ENCODE measurements at places on chromosomes 7 and 10.

DNA sequence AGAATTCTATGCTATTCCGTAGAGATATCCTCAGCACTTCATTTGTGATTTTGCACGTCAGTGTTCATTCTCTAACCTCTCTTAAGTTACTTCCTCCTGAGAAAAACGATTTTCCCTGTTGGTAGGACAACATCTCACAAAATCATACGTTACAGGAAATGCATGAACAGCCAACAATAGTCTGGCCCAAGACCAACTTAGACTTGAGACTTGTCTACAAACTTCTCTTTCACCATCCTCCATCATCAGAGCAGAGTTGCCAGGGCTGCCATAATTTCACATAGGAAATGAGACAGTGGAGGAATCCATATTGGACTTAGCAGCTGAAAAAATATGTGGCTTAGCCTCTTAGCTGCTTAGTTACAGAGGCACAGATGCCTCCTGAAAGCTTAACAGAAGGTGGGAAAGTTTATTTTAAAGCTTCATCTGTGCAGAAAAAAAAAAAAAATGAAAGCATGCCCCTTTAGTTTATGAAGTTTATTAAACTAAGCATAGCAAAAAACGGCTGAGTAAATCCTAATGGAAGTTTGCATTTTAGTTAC is 222.5 kb upstream of the CACNA2D1 start:
- DNase-seq, result no peak

DNA sequence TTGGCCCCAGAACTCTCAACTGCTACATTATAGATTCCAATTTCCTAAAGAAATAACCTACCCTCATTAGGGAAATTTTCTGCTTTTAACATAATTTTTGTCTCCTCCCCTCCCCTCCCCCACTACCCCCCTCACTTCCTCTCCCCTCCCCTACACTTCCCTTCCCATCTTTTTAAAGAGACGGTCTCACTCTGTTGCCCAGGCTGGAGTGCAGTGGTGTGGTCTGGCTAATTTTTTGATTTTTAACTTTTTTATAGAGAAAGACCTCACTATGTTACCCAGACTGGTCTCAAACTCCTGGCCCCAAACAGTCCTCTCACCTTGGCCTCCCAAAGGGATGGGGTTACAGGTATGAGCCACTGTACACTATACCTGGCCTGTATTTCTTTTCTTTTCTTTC is 30.5 kb upstream of the C1GALT1 start:
- DNase-seq, result no peak

DNA sequence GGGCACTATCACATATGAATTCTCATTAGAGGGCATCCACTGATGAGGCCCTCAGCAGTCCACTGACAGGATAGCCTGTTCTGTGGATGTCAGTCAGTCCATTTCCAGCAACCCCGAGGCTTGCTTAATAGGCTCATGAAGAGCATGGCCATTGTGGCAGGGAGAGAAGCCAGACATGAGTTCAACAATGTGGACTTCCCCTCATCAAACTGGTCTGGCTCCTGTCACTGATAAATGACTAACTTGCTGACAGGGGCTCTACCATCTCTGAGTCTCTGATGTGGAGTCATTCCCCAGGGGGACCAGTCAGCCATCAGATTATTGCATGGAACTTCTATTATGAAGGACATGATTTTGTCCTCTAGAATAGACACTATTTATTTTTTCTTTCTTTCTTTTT is 19.8 kb upstream of the TRIL start:
- DNase-seq, result no peak

DNA sequence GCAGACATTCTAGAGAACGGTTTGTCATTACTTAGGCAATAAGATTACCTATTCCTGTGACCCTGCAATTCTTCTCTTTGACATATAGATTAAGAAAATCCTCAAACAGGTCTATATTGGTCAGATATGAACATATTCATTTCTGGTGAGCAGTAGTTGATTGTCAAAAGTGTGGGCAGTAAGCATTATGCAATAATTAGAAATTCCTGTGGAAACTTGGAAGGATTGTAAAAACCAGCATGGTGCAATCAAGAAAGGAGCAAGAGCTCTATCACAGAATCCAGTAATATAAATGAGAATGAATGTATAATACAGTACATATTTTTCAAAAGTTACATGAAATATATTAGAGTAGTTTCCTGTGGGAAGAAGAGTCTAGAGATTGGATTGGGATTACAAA is 406.5 kb downstream of the SUGCT start:
- no peak for DNase-seq

GRCh38 chr10:26436848-26437247 is 1.3 kb upstream of the APBB1IP start:
- DNase-seq, result no peak

DNA sequence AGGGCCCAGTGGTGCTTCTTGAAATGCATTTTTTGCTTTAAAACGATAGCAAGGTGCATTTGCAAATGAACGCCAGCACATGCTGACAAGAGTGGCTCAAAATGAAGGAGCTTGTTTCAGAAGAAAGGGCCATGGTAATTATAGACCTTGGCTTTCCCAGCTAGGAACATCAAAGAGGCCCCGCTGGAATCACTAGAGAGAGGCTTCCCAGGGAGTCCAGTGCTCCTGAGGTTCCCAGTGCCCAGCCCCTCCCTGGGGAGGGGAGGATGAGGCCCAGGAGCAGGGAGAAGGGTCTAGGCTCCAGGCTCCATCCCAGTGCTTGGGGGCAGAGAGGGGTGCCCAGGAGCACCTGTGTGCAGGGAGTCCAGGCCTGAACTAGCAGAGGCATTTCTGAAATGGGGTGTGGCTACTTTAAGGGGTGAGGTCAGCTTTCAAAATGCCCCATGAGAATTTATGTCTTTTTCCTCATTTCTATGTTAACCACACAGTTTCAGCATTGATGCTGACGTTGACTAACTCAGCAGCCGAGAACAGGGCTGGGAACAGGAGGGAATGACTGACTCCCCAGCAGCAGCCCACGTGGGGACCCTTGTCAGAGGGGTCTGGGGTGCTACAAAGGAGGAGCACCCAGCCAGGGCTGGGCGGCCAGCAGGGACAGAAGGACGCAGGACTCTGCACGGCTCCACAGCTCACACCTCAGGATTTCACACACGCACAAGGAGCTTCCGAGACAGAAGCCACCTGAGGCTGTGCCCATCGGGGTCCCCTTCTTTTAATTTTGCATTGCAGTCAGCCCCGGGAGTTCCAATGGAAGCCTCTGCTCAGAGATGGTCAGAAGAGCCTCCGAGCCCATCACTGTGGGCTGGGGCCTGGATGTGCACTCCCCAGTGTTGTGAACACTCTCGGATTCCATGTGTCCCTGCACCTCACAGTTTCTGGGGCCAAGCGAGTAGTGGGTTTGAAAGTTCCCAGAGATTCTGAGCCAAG is 570.2 kb downstream of the PTPRN2 start:
- DNase-seq, result no peak

GRCh38 chr10:77698267-77698931 is 60.8 kb upstream of the KCNMA1 start:
- DNase-seq, result no peak

- no peak for DNase-seq
Measured at GRCh38 chr7:131570401-131570800, 14.0 kb upstream of the PODXL start.

- DNase-seq, result no peak
Measured at GRCh38 chr7:7581531-7582179, 15.0 kb downstream of the MIOS start.

GRCh38 chr10:126235979-126236851 is 152.1 kb downstream of the ADAM12 start:
- DNase-seq, result no peak

GRCh38 chr10:127990846-127991542 is 84.1 kb downstream of the PTPRE start:
- peak; percentile 65 for DNase-seq

DNA sequence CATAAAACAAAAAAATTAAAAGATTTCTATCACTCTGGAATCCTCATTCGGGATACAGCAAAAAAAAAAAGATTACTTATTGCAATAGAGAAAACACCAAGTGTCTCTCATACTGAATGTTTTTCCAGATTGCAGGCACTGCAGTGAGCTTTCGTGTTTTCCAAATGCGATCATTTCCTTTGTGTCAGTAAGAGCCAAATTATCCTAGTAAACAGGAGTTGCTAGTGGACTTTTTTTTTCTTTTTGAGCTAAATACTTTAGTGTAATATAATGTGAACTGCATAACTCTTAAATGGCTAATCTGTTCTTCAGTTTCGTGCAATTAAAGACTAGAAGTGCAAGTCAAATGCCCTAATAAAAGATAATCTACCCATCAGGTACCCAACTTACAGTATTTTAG is 44.4 kb upstream of the TOMM7 start:
- no peak for DNase-seq

GRCh38 chr10:5094265-5095205 is at the start of gene AKR1C3:
Gene AKR1C3, plus strand, starts transcription at chr10:5094414. Its CDS starts 31 bp downstream, at chr10:5094445.
- DNase-seq, result peak; percentile 51

DNA sequence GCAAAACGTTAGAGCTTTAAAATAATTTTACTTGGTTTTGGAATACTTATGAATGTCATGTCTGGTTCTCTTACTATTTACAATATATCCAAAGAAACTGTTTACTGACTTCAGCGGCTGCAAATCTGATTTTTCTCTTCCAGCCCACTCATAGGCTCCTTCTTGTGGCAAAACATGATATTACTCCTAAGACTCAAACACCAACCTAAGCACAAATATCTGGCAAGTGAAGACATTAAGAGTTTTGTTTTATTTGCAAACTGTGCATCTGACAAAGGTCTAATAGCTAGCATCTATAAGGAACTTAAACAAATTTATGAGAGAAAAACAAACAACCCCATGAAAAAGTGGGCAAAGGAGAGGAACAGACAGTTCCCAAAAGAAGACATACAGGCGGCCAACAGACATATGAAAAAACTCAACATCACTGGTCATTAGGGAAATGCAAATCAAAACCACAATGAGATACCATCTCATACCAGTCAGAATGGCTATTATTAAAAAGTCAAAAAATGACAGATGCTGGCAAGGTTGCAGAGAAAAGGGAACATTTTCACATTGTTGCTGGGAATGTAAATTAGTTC is 20.3 kb upstream of the GJC3 start:
- DNase-seq, result no peak

- DNase-seq, result no peak
Measured at GRCh38 chr10:70302292-70302691, 18.5 kb upstream of the NPFFR1 start.

GRCh38 chr10:89215511-89215910 is 8.4 kb upstream of the CH25H start:
- DNase-seq, result no peak

DNA sequence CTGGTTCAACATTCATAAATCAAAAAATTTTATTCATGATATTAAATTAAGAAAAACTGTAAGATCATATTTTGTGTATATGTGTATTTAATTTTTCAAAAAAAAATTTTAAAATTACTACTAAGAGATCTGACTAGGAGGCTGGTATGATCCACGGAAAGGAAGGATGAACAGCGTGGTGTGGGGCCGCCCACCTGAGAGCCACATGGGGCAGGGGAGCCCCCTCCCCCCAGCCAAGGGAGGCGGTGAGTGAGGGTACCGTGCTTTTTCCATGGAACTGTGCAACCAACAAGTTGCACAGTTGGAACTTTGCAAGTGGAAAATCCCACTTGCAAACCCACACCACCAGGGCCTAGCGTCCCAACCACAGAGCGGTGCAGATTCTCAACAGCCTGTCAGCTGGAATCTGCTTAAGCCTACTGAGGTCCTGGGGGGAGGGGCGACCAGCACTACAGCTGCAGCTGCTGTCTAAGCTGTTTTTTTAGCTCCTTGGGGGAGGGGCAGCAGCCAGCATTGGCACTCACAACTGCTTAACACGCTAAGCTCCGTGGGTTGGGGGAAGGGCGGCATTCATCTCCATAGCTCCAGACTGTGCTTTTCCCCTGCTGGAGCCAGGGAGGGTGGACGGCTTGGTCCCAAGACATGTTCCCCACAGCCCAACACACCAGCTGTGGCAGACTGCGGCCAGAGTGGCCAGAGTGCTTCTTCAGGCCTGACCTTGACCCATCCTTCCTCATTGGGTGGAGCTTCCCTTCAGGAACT is 94.2 kb upstream of the IGFBP3 start:
- DNase-seq, result no peak

DNA sequence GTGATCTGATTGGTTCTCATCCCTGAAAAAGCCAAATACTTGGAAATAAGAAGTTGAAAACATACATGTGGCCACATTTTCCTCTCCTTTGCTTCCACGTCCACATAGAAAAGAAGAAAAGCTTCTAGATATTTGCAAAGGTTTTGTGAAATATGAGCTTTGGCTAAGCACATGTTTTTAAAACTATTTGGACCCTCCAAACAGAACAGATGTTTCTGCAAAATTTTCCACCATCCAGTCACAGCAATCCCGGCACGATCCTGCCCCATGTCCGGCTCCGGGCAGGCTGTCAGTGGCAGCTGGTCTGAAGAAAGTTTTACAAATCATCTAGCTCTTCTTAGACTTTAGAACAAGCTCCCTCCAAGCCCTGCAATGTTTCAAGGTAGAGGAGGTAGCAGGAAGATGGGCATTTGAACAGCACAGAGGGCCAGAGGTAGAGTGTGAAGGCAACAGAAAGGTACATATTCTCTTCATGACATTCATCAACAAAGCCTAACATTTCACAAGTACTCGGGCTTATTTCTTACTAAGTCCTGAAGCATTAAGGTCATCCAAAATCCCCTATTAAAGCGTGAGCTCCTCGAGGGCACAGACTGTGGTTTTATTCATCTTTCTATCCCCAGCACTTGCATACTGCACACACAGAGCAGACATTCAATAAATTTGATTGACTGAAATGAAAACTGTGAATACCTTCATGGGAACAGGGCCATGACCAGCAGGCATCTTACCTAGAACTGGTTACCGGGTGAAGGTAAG is 110.1 kb downstream of the JAZF1 start:
- no peak for DNase-seq

GRCh38 chr7:2931034-2931415 is 86.9 kb upstream of the GNA12 start:
- DNase-seq, result no peak

GRCh38 chr10:119113751-119114732 is 10.1 kb downstream of the DENND10 start:
- no peak for DNase-seq

DNA sequence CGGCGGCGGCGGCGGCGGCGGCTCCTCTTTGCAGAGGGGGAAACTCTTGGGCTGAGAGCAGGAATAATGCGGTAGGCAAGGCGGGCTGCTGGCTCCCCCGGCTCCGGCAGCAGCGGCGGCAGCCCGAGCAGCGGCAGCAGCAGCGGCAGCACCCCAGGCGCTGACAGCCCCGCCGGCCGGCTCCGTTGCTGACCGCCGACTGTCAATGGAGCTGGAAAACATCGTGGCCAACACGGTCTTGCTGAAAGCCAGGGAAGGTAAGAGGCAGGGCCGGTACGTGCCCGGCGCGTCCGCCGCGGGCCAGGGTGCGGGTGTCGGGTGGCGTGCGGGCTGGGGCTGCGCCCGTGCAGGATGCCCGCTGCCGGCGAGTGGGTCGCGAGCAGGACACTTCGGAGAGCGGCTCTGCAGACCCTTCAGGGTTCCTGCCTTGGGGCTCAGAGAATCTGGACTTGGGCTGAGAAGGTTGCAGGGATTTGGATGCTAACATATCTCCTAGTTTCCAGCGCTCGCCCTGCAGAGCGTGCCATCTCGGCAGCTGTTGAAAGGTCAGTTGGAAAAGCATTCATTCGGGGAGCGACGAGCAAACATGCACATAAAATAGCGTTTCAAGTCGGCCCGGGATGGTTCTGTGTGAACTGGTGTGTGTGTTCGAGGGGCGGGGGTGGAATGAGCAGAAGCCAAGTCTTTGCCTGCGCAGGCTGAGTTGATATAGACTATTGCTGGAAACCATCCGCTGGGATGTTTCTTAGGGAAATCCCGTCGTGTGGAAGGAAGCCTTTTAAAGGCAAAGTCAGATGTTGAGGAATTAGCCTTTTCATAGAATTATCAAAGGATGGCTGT is 562 bp downstream of the GRK5 start:
- DNase-seq, result no peak

Data from HCT116 (cell line).